ENCODE measurements at places on chromosomes 6 and 20.

- no peak for DNase-seq
These were observed 36.9 kb upstream of the STMND1 start for GRCh38 chr6:17064975-17065374.

DNA sequence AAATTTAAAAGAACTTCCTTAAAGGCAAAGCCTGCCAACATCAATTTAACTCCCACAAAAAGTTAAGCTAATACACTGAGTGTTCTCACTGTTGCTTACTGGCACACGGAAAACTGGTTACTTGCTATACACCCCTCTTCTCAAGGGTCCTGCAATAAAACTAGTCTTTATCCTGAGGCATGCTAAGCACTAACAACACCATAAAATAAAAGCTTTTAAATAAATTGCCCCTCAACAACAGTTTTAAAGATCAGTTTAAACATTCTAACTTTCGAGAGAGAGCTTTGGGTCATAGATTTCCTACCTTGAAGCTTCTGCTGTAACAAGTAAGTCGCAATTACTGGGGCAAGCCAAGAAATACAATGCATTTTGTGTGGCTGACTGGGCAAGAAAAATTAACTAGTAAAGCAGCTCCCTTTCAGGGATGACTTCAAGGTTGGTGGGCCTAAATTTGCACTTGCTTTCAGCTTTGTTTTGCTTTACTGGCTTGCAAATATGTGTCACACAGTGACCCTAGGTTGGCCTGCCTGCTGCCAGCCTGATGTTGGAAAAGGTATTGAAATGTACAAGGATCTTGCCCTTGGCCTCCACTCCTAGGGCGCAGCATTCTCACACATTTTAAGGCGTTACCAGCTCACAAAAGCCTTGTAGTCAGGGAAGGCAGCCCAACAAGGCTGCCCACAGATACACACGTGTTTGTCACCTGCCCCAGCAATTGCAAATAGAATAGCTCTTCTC is 4.0 kb upstream of the HEY2 start:
- DNase-seq = no peak

DNA sequence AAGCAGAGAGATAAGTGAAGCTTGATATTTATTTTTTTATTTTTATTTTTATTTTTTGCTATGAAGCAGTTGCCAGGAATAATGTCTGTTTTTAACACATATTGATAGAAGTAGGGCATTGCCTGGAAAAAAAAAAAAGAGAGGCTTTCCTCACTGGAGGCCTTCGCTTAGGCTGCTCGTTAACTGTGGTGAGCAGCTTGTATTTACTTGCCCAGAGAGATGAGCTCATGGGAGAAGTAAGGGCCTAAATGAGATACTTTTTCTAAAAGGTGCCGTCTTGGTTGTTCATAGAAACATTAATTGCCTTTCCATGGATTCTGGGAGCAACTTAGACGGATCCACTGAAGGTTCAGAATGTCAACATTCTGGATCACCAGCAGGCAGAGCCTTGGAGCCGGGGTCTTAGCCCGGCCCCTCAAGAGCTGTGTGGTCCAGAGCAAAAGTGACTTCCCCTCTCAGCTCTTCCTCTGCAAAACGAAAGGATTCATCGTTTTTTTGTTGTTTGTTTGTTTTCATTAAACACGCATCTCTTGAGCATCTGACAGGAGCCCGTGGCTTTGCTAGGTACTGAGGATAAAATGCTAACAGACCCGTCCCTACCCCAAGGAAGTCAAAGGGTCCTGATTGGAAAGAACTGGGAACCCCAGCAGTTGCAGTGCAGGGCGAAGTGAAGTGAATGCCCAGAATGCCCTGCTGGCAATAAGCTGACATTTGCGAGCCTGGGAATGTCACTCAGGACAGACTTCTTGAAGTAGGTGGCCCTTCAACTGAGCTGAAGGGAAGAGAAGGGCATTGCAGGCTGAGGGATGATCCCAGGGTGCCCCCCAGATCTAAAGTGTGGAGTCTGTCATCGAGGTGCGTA is 138.5 kb downstream of the ZDHHC14 start:
- DNase-seq = no peak

GRCh38 chr20:62378215-62378614 is 8.7 kb upstream of the RPS21 start:
- no peak for DNase-seq

DNA sequence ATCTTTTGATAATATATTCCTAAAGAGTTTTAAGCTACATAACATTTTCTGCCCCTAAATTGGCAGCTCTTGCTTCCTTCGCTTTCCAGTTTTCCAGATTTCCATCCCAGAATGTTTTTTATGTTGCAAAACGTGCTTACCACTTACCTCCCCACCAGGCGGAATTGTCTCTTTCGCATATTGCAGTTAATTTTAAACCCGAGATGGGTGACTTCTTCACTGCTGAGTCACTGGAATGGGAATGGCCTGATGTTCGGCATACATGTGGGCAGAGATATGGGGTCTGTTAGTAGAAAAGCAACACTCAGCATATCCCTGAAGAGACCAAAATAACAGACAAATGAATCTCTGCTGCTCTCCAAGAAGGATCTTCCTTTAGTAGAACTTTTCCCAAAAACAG is 491.2 kb downstream of the PREX1 start:
- DNase-seq = no peak

DNA sequence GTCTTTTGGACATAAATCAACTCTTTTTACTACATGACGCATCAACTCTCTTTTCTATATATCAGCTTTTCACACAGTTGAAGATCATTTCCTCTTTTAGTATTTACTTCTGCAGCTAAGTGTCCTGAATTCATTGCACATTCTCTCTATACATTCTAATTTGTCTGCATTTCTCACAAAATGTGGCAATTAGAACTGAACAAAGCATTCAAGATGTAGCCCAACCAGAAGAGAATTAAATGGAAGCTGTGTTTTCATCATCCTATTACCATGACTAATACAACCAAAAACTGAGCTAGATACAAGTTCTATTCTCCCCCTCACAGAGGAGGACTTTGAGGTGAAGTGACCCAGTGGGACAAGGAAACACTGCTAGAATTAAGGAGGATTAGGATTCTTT is 86.9 kb downstream of the PLCG1 start:
- no peak for DNase-seq

GRCh38 chr6:157380458-157380778 is 572 bp upstream of the ZDHHC14 start:
- no peak for DNase-seq

DNA sequence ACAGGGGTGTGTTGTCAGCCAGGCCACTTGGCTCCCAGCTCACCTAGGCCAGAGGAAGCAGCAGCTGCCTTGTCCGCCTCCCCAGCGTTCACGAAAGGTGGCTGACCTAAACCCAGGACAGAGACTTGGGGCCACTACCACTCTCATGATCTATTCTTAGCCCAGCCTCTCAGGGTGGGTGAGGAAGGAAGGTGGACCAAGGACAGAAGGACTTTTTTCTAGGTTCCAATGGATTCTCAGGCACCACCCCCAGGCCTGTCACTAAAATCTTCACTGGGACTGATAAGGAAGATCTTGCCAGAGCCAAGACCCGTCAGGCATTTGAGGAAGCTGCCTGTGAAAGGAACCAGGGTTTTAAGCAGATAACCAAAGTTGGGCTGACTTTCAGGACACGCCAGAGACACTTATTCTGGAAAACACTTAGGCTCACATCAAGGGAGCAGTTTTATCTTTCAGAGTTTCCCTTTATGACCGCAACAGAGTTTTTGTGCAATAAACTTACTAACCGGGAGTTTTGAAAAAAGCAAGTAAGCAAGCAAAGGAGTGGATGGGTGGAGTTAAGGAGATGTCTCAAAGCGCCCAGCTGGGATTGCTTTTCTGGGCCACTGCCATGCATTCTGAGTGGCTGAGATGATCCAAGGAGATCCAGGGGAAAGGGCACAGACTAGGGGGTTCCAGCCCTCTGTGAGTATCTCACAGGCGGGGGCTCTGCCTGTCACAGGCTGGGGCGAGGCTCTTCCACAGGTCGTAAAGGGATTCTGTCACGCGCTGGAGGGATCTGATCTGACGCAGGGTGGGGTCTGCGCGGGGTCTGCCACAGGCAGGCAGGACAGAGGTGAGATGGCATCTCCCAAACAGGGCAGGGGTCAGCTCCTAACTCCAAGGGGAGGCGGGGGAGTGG is 989 bp downstream of the FITM2 start:
- no peak for DNase-seq

DNA sequence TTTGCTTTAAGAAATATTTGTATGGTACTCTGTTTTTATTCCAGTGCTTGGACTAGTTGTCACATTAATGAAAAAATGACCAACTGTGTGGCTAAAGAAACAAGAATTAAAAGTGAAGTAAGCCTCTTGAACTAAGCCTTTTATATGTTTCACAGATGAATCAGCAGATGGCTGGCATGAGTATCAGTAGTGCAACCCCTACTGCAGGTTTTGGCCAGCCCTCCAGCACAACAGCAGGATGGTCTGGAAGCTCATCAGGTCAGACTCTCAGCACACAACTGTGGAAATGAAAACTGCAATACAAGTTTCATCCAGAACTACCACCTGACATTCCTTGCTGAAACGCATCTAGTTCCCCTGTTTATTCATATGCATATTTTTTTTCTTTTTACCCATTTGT is 96.8 kb downstream of the B3GAT2 start:
- no peak for DNase-seq

DNA sequence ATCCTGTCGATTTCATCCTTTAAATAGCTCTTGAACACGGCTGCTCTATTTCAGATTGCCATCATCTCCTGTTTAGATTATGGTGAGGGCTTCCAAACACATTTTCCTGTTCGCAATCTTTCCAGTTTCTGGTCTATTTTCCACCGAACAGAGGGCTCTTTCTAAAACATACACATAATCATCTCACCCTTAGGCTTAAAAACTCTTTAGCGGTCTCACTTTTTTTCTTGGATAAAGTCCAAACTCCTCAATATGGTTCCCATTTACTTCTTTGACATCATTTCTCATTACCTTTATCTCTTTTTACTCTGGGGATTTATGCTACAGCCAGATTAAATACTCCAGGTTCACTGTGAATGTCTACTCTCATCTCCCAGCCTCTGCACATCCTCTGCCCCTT is 103.4 kb upstream of the STMND1 start:
- no peak for DNase-seq

DNA sequence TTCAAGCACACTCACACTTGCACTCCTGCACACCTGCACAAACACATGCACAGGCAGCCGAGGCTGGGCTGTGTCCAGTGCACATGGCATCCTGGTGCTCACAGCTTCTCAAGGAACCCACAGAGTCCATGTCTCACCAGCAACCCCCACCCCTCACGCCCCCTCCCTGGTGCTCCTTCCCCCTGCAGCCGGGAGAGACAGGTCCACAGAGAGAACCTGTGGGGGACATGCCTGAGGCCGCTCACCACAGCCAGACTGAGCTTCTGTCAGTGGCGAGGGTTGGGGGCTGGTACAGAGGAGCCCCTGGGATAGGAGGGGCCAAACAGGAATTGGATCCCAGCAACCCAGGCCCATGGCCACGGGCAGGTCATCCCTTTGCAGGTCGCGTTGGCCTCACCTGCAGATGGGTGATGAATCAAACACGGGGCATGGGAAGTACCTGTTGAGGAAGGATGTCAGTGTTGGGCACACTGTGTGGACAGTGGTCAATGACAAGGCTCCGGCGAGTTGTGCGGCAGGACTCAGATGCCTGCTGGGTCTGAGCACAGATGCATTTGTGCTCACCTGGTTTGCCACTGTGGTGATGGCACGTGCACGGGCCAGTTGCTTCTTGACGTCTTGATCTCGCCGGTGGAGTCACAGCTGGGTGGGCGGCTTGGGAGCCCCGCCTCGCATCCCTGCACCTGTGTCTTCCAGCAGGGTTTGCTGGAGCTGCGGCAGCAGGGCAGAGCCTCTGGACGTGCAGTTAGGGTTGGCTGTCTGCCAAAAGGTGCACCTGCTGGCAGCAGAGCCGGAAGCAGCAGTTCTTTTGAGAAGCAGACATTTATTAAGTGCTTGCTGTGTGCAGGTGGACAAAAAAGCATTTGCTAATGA is 113.0 kb downstream of the ERMARD start:
- no peak for DNase-seq

GRCh38 chr6:14417377-14417776 is 299.8 kb downstream of the CD83 start:
- no peak for DNase-seq

GRCh38 chr6:154995254-154996015 is at the start of gene TIAM2:
Gene TIAM2 (plus strand): TSS chr6:154995315. CDS start chr6:155129224, 133,909 bp downstream.
- no peak for DNase-seq

DNA sequence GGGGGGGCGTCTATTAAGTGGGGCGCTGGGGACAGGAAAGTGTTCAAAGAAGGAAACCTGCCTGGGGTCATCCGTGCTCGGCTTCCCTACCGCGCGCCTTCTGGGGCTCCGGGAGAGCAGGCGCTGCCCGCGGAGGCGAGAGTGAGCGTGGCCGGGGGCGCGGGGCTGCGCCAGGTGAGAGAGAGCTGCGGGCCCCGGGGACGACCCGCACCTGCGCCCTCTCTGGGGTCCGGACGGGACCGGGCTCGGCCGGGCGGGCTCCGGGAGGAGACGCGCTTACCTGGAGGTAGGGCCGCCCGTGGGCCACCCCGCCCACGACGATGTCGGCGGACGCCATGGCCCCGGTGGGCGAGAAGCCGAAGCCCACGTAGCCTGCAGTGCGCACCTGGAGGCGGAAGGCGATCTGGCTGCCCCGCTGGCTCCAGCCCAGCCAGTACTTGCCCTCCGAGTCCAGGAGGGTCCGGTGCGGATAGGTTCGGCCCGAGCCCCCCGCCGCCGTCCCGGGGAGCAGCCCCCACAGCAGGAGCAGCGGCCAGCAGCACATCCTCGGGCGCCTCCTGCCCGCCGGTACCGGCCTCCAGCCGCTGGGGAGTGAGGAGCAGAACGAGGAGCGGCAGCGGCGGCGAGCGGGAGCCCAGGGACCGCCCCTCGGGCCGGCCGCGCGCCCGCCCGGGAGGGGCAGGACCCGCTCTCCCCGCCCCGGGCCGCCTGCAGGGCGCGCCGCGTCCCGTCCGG is at the start of gene MOXD1:
TSS of gene MOXD1 (minus strand) at position 593 of the 735 bp plus-strand sequence. CDS start at position 544, 49 bp downstream.
- DNase-seq = no peak

DNA sequence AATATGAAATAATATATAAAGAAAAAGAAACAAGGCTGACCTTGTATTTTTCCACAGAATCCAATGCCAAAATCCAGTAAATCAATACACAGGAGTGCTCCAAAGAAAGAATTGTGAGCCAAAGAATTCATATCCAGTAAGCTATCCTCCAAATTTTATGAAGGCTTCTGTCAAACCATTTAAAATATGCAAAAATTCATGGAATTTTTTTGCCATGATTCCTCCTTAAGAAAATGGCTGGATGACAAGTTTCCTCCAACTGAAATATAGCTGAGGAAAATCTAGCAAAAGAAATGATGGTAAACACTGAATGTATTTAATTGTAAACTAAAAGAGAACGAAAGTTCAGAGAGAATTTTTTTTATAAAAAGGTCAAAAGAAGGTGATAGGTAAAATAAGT is 290.3 kb downstream of the UBE3D start:
- DNase-seq = no peak
